ENCODE measurements at places on chromosomes 5 and 9.
A peak's percentile ranks its signal among the peaks of the same experiment; 100 is the strongest.

GRCh38 chr5:132214491-132214890 is 13.2 kb downstream of the P4HA2 start:
- DNase-seq: no peak

- DNase-seq: no peak
Observed at GRCh38 chr9:134060546-134060945, 7.3 kb downstream of the BRD3 start.

- DNase-seq: no peak
Observed at GRCh38 chr9:73129941-73130685, 21.6 kb upstream of the ANXA1 start.

- no peak for DNase-seq
Observed at GRCh38 chr5:169393907-169394306, 93.0 kb upstream of the SLIT3 start.

GRCh38 chr9:116689486-116690032 is 2.5 kb downstream of the TRIM32 start:
- DNase-seq: no peak

- no peak for DNase-seq
Observed at GRCh38 chr9:122767817-122768216, 20.9 kb upstream of the OR5C1 start.

DNA sequence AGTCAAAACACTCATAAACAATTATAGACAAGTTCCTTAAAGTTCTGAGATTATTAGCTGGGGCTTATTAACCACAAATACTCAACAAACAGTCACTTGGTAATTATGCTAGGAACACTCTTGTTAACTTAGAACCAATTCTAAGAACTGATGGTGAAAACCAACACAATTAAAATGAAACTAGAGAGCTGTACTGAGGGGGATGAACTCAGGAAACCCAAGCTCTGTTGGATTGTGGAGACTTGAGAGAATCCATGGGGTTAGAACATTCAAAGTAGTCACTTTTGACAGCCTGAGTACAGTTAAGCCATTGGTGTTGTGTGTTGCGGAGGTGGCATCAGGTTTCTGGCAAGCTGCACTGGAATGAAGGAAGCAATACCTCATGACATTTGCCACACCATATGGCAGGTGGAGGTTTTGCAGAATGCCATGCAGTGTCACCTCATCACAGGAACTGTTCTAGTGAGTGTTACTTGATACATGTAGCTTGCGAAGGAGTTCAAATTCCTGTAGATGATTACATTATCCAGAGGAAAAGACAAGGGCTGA is 480.9 kb upstream of the CD180 start:
- no peak for DNase-seq

DNA sequence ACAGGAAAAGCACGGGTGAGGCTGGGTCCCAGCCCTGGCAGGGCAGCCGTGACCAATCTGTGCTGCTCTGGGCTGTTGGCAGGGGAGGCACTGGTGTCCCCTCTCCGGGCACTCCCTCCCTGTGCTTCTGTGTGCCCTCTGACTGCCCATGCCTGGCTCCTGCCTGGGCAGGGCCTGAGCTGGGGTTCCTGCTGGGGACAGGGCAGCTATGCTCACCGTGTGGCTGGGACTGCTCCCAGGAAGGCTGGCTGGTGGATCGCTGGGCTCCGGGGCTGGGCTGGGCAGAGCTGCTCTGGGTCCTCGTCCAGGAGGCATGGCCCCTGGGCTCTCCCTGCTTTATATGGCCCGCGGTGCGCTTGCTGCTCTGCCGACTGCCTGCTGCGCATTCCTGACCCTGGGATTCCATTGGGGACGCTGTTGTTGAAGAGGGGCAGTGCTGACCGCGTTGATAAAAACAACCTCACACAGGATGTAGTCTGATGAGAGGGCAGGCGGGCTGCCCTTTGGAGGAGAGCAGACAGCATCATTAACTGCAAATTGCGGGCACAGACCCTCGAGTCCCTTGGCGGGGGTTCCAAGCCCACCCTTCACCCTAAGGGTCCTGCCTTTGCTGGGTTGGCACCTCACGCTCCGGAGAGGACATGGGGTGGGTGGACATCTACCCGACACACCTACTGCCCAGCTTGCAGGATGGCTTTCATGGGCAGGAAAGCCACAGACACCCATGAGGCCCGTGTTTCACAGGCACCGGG is 955 bp downstream of the QRFP start:
- no peak for DNase-seq

GRCh38 chr9:115373000-115373709 is 255.2 kb upstream of the TNC start:
- DNase-seq: no peak

DNA sequence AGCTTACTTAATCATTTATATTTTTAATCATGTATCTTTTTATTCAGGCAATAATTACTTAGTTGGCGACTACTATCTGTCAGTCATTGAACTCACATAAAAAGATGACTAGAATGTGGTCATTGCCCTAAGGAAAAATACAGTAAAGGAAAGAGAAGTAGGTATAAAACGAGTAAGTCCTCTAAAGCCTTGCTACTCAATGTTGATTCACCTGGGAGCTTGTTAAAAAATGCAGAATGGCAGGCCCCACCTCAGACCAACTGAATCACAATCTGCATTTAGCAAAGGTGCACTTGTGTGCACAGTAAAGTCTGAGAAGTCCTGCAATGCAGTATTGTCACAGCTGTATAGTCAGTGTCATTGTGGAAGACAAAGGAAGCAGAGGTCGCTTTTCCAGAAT is 592.4 kb downstream of the CSNK1G3 start:
- DNase-seq: no peak

DNA sequence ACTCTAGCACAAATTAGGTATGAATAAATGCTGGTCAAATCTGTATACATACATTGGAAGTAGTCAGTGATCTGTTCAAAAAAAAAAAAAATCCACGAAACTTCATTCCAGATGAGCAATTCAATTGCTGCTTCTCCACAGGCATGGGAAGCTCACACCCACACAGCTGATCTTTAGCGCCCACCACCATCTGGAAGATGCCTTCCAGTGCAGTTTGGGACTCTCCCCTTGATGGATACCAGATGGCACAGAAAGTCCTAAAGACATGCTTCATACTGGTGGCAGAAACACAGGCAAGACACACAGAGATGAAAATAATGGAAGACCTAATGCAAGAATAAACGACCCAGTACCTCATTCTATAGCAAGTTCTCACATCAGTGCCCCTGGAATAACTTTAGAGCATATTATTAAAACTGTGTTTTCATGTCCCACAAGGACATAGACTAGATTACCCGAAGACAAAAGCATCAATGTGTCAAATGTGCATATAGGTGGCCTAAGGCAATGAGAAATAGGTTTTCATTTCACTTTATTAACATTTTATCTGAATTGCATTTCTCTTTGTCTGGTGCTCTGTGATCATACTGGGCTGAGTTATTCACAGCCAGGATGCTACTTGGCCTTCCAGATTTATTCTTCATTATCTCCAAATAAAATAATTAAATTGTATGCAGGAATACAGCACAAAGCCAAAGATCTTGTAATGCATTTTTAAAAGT is 135.4 kb upstream of the TAS2R1 start:
- DNase-seq: no peak

DNA sequence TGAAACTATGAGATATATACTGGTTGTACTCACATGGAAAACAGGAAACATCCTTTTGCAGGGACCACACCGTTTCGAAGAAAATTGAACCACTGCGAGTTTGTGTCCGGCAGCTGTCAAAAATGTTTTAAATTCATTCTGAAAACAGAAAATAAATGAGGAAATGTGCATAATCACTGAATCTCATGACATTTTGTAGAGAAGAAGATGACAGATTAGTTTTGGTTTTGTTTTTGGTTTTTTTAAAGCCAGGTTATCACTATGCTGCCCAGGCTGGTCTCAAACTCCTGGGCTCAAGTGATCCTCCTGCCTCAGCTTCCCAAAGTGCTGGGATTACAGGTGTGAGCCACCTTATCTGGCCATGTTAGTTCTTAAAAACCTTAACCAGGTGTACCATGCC is 3.5 kb downstream of the TXNDC8 start:
- DNase-seq: no peak

- DNase-seq: peak; percentile 78
Observed at GRCh38 chr9:83583151-83584014, 39.6 kb upstream of the IDNK start.

DNA sequence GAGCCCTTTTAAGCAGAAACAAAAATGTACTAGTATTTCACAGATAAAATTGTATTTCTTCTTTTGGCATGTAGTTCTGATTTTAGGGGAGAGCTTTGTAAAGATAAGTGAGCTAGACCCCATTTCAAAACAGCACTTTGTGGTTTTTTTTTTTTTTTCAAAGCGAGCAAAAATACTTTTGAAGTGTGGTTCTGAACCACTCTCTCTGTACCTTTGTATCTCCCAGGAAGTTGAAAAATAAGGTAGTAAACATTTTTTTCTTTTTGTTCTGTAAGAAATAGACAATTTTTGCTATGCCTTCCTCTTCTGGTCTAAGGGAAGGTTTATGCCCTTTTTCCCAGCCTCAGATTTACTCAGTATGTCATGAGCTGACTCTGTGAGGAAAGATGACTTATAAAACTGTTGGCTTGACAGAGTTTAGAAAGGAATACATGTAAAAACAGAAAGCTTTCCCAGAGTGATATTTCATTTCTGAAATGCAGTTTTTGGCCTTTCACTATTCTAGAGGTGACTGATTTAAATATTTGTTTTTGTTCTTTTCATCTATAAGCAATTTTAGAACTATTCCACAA is 12.5 kb downstream of the ERCC6L2 start:
- no peak for DNase-seq

DNA sequence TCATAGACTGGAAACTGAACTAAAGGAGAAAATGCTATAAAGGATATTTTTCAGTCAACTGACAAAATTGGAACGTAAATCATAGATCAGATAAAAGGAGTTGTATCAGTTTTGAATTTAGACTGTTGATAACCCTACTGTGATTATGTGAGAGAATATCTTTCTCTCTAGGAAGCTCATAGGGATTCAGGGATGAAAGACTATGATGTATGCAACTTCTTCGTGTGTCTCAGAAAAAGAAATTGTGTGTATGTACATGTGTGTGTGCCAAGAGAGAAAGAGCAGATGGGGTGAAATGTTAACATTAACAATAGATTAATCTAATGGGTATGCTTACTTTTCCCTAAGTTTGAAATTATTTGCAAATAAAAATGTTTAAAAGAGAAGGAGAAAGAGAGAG is 30.7 kb upstream of the C5orf58 start:
- no peak for DNase-seq

- DNase-seq: no peak
Observed at GRCh38 chr9:68492806-68493205, 47.9 kb downstream of the TMEM252 start.

DNA sequence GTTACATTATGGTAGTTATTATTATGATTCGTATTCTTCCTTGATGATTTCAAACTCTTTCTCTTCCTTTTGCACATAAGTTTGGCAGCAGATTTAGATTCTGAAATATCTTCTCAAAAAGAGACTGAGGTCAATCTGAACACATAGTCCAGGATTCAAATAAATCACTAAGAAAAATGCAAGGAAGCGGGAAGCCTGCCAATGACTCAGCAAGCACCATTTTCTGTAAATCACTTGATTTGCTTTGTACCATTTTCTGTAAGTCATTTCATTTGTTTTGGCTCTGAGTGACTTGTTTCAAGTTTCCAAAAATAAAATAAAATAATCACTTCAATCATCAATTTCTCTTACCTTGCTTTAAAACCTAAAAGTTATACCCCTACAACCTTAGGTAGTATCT is 24.6 kb upstream of the GLIS3 start:
- no peak for DNase-seq

GRCh38 chr9:32463500-32464293 is 62.3 kb downstream of the RIGI start:
- no peak for DNase-seq

DNA sequence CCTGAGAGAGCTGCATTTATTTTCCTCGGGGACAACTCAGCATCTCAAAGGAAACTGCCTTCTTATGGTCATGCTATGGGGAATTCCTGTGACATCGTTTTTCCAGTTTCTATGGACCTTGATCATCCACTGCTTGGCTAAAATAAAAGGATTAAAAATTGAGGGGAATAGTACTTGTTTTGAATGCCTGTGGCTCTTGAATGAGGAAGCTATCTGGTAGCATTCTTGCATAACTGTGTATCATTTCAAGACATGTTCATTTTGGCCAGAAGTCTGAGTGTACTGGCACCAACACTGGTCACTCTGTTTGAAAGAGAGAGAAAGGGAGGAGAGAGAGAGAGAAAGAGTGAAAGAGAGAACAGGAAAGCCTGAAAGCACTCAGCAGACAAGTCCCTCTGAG is 116.7 kb downstream of the DOCK2 start:
- no peak for DNase-seq

DNA sequence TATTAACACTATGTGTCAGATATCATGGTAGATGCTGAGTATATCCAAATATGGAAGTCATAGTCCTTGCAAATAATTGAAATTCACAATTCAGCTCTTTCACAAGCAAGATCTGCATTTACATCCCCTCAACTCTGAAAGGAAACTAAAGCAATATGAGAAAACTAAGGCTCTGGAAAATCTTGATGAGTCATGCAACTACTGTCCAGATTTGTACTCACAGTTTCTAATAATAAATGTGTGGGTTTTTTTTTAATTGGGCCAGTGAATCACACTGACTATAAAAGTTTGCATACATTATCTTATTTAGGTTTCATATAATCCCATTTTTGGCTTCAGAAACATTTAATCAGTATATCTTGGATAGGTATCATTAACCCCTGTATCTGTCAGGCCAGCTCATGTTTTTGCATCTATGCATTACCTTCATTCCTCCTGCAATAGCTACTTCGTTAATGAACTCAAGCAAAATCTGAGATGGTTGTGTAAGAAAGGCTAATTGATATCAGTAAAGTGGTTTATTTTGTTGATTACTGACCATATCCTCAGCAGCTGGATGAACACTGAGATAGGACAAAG is 58.7 kb upstream of the PRR16 start:
- peak; percentile 73 for DNase-seq

DNA sequence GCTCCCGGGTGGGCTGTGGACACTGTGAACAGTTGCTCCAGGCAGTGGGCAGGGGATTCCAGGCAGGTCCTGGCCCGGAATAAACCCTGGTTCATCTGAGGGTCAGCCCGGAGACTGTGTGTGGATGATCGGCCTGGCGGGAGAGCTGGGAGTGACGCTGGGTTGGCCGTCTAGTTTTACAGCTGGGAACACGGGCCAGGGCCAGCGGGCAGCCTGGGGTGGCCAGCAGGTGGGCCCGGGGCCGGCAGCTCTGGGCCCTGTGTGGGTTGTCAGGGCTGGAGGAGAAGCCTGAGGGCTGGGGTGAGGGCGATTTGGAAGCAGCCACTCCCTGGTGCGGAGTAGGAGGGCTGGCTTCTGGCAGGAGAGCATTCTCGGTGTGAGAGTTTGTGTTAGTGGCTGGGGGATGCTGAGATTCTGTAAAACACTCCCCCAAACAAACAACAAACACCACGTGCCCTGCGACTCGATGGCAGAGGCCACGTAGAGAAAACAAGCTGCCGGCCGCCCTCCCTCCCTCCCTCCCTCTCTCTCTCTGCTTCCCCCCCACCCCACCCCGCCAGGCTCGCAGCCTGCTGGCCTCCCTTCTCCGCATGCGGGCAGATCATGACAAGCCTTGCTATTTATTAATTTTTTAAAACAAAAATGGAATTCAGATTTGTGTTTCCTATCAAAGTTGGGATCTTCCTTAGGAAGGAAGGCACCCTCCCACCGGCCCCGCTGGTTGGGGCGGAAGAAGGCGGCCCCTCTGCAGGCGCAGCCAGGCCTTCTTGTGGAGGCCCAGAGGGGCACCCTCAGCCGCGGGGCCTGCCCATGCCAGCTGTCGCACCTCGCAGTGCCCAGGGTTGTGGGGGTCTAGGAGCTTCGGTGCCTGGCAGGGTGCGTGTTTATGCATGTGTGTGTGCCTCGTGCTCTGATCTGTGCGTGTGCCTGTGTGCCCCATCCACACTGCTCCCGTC is 49.5 kb downstream of the RXRA start:
- DNase-seq: no peak

Measured in SK-MEL-5 (cell line).